ENCODE measurements at places on chromosomes 6 and 20. TPM values are rescaled to one million over a fixed set of nuclear protein-coding genes. Genes with fewer than 3 reads are reported as not detected.

DNA sequence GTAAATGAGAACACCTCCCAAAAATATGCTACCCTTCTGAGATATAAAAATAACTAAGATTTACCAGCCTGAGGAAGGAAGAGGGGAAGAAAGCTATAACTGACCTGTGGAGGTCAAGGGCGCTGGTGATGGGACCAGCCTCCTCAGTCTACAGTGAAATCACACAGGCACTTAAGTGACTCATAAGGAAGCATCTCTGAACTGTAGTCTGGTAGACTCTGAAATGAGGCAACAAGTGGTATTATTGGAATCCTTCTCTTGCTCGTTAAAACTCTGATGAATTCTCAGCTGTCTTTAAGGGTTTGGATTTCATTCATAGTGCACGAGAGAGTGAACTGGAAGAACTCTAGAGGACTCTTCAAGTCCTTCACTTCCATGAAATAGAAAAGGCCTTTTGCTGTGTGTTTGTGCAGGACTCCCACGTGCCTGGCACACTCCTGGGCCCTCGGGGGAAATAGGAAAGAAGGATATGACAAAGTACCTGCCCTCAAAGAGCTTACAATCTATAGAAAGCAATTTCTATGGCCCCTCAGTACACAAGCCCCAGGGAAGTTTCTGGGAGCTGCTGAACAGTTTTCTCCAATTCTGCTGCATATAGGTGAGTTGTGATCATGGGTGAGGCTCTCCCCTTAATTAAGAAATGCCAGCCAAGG is 231.8 kb upstream of the RREB1 start:
- DNase-seq = no peak

GRCh38 chr20:51631011-51631950 is 88.8 kb upstream of the NFATC2 start:
- peak; percentile 85 for DNase-seq

DNA sequence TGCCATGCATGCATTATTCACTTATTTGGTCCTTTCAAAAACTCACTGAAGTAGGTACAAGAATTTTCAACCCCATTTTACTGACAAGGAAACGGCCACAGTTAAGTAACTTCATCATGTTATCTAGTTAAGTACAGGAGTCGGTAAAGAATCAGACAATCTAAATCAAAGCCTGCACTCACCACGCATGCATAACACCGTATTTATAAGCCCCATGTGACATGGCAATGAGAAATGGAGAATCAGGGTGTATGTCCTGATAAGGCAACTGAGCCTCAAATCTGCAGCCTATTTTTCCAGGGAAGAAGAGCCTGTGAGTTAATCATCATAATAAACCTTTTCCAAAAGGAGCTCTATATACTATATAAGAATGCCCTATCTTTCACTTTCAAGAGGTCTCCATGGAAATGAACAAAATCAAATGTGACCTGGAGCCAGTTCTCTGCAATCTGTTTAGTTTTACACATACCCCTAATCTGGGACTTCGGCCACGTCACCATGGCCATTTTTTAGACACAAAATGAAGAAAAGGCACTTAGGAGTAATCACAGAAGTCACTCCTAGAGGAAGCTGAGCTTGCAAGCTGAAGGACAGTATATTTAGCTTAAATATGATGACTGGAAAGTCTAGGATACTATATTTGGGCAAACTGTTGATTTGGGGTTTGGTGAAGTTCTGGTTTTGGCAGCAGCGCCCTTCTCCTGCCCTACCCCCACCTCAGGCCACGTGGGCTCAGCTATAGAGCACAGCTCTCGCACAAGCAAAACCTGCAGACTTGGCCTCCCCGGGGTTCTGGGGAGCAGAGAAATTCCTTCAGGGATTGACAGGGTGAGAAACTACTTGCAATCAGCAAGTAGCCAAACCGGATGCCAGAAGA is 19.2 kb downstream of the TRAM2 start:
- DNase-seq = no peak

DNA sequence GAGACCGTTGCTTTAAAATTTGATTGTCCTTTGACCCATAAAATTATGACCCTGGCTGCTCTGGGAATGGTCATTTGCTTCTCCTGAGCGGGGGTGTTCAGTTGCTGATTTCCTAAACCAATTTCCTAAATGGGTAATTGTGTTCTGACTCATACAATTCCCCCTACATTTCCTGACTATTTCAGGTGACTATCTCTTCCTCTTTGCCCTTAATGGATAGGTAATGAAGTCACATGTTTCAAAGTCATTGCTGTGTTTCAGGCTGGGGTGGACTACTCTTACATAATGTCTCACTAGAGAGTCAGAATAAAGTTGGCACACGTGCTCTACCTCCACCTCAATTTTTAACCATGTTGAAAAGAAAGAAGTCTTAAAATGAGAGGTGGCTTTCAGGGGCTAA is 109.8 kb downstream of the DOK5 start:
- no peak for DNase-seq

DNA sequence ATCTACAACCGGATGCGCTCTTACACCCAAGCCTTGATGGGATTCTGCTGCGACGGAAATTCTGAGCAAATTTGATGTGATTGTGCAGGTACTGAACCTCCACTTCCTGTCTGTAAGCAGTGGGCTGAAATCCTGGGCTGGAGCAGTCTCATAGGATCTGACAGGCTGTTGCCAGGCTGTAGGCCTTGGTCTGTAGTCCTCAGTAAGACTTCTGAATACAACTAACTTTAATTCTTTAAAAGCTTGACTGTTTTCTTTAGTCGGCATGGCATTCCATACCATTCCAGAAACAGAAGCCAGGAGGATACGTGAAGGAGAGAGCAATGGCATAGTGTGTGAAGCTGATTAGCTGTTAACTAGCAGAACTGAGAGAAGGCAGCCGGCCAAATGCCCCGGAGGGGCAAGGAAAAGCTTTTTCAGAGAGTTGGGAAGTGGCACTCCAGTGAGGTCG is 68.3 kb downstream of the ADTRP start:
- DNase-seq = no peak

DNA sequence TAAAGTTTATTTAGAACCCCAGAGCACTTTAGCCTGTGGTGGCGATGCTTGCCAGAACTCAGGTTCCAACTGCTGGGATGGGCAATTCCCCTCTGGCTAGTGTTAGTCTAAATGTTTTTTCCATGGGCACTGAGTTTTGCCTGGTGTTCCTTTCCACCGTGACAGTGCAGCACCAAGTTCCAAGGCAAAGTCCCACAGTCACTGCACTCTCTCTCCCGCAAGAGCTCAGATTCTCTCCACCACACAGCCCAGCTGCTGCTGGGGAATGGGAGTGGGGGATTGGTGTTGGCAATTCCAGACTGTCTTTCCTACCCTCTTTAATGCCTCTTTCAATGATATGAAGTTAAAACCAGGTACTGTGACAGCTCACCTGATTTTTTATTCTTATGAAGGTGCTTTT is 247.6 kb downstream of the ALDH8A1 start:
- no peak for DNase-seq

- DNase-seq = no peak
Observed at GRCh38 chr6:11534561-11534960, 3.0 kb upstream of the TMEM170B start.

DNA sequence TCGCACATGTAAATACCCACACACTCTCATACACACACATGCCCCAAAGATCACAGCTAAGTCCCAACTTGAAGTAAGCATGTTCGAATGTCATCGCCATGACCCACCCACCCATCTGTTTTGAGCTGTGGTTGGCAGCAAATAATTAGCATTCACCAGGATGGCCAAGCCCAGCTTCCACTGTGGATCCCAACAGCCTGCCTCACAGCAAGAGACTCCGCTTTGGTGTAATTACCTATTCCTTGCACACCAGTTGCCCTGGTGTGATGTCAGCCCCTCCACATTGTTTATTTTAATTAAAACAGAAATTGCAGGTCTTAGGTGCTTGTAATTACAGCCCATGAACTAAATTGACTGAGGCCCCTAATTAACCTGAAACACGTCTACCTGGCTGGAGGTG is 81.1 kb downstream of the MAFB start:
- DNase-seq = no peak

DNA sequence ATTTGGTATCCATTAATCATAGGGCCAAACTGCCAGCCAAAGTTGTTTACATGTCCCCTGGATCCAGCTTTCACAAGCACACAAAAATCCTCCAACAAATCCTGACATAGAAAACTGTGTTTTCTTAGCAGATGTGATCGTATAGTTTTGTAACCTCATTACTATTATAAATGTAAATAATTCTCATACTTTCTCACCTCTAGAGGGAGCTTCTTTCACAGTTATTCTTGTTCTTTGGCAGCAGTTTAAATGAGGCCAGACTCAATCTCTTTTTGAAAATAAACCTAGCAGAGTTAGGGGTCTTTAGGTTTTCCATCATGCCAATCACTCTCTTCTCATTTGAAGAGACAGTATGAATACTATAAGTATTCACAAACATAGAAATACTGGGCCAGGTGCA is 17.0 kb upstream of the ZNF318 start:
- DNase-seq = no peak

DNA sequence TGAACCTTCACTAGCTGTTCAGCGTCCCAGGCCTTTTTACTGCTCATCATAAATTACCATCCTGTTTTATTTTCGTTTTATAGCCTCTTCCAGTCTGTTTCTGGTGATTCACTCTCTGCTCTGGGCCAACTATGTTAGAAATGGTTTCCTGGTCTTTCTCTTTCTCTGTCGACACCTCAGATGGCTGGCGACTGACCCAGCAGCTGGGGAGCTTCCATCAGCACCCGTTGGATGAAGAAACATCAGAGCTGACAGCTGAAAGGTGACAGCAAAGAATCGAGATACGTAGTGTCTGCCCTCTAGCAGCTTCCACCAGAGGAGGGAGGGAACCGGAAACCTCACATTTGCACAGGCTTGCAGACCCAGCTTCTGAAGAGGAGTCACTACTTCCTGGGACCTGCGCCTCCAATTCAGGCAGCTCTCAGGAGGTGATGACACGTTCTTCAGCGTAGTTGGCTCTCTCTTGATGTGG is 82.9 kb upstream of the MLN start:
- peak; percentile 60 for DNase-seq

GRCh38 chr20:31861385-31862156 is 8.8 kb downstream of the DUSP15 start:
- no peak for DNase-seq

GRCh38 chr6:44261581-44261980 is 3.8 kb downstream of the NFKBIE start:
- no peak for DNase-seq

DNA sequence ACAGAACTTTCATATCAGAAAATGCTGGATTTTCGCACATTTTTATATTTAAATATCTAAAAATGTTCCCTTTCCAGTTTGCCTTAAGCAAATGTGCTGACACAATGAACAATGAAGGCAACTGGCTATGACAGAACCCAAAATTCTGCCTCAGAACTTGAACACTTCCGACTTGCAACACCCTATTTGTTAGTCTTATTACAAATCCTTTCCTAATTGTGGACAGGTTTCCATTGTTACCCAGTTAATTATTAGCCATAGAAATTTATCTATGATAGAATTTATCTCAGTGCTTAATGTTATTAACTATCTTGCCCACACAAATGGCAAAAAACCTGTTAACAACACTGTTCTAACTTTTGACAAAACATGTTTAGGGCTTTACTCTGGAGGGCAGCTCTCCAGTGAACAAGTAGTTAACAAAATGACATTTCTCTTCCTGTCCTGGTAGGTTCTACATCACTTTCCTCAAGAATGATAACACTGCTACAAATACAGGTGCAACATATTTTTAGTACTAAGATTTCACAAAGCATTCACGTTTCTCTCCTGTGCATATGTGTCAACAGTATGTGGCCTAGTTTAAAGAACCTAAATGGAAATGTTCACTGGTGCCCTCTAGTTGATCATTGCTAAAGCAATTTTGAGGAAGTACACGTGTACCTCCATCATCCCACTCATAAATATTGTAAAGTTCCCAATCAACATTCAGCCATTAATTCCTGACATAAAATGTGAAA is 58.4 kb downstream of the HIVEP2 start:
- DNase-seq = no peak

- no peak for DNase-seq
Observed at GRCh38 chr20:6122873-6123648, at the start of gene FERMT1. FERMT1 (minus strand) TSS chr20:6123030; CDS start chr20:6119554, 3,476 bp downstream.

- no peak for DNase-seq
Observed at GRCh38 chr6:16670183-16670582, 91.1 kb downstream of the ATXN1 start.

GRCh38 chr6:67898875-67899274 is 736.2 kb upstream of the ADGRB3 start:
- DNase-seq = no peak

- no peak for DNase-seq
Observed at GRCh38 chr6:116267836-116268588, 11.7 kb downstream of the TSPYL1 start.

- DNase-seq = no peak
Observed at GRCh38 chr20:58448958-58449357, 59.9 kb downstream of the VAPB start.

DNA sequence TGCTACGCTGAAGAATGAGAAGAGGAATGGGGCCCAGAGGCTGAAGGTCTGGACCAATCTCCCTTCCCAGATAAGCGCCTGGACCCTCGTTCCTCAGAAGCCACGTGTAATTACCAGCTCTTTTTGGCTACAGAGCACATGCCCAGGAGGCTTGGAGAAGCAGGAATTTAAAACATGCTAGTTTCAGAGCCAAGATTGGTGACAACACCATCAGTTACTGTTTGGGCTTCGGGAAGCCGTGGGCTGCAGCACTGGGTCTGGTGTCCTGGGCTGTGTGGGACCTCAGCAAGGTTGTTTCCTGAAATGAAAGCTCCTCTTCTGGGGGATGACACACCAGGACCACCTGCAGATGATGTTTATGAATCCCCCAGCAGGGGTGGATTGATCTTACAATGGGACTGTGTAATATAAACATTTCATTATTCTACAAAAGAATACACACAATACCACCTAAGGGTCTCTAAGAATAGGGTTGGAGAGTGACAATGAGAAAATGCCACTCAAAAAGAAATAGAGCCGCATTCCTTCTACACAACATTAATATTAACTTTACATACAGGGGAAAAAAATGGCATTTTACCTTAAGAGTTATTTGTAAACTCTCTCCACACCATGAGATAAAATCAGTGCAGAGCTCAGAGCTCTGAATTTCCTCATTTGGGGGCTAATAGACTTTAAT is 207.8 kb upstream of the FOXQ1 start:
- DNase-seq = no peak

DNA sequence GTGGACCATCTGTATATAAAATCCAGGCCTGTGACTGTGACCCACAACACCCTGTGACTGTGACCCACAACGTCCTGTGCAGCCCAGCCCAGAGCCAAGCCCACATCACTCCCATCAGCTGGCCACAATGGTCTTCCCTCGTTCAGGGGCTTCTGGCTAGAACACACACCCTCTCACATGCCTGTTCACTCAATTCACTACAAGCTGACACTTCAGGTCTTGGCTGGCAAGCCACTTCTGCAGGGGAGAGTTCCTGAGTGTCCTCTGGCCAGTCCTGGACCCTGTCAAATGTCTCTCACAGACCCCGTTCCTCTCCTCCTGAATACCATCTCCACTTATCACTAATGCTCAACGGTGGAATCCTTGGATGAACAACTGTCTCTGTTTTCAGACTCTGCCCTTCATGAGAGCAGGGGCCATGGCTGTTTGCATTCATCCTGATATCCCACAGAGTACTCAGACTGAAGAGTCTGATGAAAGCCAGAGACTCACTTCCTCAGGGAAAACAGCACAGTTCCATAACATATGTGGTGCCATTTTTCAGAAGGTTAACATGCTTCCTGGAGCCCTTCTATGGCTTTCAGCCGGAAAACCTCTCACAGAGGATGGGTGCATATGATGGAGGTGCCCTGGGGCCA is 56.0 kb downstream of the MYH7B start:
- no peak for DNase-seq

- DNase-seq = no peak
Observed at GRCh38 chr6:52347818-52348217, 14.1 kb upstream of the PAQR8 start.

RIMS4 gene
- 0.47 TPM for total RNA-seq

EPPIN gene
- total RNA-seq = not detected

MCCD1 gene
- not detected for total RNA-seq

LGSN gene
- not detected for total RNA-seq

SLPI gene
- total RNA-seq = 306 TPM
